ENCODE measurements at places on chromosomes 12 and 14.

DNA sequence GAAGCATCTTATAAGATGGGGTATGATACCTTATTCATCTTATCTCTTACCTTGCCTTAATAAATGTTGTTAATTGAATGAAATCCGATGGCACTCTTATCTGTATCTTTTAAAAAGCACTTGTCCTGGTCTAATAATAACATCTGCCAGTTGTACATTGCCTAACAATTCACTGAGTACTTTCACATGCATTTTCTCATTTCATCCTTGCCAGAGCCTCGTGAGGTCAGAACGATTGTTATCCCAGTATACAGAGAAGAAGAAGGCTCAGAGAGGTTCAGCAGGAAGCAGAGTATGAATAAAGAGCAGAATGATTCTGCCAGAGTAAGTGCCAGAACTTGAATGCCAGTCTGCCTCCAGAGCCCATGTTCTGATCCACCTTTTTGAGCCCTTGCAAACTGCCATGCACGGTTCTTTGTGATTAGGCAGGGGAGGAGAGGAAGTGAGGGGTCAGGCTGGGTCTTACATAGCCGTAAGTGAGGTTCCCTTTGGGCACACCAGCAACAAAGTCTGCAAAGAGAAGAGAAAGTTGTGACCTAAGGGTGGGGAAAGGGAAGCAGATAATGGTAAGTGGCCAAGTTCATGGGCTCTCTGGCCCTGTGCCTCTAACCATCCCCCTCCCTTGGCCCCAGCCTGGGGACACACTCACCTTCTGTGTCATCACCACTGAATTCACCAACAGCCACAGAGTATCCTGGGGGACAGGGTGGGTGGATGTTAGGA lies 11.7 kb downstream of the ITGA5 start:
- no peak for DNase-seq

DNA sequence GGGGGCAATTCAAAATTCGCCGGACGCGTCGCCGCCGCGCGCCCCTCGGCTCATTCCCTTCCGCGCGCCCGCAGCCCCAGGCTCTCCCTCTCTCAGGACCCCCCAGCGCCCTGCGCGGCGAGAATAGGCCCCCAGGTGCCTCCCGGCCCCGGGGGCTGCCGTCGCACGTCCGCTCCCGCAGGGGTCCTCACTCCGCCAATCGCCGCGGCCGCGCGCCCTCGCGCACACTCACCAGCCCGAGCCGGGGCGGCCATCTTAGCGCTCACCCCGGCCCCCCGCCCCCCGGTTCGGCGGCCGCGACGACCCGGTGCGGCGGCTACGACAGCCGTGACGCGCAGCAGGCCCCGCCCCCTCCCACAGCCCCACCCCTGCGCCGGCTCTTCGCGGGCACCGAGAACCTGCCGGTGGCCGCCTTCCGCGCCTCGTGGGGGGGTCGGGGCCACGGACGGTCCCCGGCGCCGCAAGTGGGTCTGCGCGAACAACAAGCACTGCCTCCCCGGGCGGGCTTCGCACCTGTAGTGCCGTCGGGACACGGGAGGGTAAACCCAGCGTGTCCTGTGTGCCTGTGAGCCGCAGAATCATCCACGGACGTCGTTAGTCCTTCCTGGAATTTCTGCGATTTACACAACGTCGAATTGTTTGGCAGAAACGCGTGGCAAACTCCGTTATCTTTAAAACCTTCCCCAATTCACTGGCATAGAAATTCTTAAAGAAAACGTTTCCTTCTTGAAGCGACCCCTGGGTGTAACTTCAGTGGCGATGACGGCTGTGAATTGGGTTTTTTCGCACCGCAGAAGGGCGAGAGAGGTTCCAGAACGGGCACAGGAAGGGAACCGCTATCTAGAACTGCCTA lies 2.5 kb downstream of the USP44 start:
- peak; percentile 57 for DNase-seq

DNA sequence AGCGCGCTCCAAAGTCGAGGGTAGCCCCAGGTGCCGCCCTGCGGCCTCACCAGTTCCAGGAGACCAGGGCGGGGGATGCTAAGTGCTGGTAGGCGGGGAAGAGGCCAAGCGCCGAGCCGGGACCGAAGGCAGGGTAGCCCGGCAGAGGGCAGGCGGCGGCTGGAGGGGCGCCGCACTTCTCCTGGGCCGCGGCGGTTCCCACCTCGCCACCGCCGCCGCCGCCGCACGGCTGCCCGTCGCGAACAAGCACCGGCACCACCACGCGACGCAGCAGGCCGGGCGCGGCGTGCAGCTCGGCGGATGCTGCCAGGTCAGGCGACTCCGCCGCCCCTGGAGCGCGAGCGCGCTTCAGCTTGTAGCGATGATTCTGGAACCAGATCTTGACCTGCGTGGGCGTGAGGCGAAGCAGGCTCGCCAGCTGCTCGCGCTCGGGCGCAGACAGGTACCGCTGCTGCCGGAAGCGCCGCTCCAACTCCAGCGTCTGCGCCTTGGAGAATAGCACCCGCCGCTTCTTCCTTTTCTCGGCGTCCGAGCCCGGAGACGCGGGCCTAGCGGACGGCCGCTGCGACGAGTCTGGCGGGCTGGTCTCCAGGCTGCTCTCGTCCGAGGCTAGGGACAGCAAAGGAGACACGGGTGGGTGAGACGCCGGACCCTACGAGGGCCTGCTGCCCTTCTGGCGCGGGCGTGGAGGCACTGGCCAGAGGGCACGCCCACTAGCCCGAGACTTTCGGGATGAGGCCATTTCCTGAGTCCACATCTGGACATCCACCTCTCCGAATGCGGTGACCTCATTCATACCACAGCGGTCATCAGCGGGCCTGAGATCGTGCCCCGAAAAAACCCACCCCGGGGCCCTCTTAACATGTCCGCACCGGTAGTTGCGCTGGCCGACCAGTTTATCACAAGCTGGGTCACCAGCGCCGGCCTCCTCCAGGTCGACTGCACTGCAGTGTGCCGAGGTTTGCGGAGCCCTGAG lies 1.3 kb downstream of the NKX2-8 start:
- no peak for DNase-seq

GRCh38 chr14:72726444-72726843 lies 167.5 kb downstream of the DPF3 start:
- no peak for DNase-seq

DNA sequence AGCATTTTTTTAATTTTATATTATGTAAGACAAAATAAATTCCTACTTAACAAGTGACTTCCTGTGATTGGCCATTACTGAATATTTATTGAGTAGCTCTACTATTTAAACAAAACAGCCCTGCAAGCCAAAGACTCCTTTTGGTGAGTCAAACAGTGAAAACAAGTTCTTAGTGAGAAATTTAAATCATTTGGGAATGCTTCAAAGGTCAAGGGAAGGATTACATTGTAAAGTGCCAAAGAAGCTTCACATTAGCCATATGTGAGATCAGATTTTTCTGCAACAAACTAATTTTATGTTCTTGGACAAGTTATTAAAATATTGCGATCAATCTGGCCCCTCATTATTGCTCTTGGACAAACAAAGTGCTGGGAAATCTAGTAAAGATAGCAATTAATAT lies 795.4 kb upstream of the MGAT4C start:
- no peak for DNase-seq

DNA sequence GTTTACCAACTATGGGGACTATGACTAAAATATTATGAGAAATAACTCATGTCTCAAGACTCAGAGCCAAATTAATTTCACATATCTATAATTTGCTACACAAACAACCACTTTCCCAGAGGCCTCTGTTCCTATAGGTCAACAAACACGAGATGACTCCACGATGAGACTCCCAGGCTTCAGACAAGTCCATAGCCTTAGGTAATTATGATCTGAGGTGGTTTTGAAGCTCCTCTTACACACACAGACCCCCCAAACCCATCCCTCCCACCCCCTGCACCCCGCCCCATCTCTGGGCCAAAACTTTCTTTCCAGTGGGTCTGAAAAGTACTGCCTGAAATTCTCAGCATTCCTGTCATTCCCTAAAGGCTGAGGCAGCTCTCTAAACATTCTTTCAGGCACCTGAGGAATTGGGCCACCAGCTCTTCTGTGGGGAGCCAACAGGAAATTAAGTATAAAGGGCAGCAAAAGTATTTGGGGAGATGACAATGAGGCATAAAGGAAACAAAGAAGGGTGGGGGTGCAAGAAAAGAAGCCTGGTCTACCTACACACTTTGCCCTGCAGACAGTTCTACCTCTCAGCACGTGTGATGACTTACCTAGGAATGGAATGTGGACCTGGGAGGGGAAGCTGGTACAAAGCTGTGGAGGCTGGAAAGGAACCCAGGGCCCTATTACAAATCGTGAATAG lies 143.6 kb downstream of the PAWR start:
- DNase-seq, result no peak

- DNase-seq, result no peak
Measured at GRCh38 chr14:92122351-92122677, 545 bp downstream of the CPSF2 start.

DNA sequence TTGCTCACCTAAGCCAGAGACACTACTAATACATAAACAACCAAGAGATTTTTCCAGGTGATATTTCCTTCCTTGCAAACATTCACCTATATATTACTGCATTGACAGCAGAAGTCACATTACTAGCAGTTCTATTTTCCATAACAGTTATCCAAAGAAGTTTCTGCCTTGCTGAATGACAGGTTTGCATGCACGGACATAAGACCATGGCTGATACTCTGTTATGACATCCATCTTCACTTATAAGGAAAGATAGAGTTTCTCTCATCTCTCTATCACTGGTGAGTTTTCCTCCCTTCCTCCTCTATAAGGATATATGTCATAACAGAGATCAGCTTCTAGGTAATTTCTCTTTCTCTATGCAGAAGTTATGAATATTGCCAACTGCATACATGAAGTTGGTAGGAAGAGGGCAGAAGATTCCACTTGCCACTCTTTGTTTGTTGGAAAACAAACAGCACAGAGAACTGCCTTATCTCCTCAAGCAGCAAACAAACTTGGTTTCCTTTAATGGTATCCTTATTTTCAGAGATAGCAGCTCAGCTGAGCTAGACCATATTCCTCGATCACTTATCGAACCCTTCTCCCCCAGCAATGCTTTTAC lies 557.0 kb downstream of the VRK1 start:
- DNase-seq, result no peak

GRCh38 chr12:62757048-62757447 lies 177.9 kb downstream of the PPM1H start:
- no peak for DNase-seq

GRCh38 chr12:32603858-32604257 lies 75.2 kb upstream of the DNM1L start:
- DNase-seq, result no peak

DNA sequence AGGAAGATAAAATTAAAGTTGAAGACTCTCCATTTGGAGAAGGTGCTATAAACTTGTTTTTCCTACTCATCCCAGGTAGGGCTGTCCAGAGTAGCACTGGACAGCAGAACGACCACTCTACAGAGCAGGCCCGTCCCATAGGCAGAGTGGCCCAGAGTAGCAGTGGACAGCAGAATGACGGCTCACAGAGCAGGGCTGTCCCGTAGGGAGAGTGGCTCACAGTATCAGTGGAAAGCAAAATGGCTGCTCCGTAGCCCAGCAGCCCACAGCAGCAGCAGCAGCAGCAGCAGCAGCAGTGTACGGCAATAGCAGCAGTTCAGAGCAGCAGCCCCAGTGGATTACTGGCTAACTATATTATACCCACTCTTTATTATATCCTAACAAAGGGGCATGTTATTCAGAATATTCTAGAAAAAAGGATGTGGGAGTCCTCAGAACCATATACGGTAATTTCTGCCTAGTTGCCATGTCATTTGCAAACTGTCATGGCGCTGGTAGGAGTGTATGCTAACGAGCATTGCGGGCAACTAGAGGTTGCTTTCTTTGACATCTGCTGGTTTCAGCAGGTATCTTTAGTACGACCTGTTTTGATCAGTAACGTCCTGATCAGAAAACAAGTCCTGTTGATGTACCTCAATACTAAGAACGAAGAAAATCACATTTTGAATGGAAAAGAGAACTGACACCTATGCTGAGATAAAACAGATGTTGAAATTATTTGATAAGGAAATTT lies 567.3 kb downstream of the SLC16A7 start:
- no peak for DNase-seq

- DNase-seq, result no peak
Measured at GRCh38 chr12:88360343-88360742, 218.2 kb downstream of the TMTC3 start.

DNA sequence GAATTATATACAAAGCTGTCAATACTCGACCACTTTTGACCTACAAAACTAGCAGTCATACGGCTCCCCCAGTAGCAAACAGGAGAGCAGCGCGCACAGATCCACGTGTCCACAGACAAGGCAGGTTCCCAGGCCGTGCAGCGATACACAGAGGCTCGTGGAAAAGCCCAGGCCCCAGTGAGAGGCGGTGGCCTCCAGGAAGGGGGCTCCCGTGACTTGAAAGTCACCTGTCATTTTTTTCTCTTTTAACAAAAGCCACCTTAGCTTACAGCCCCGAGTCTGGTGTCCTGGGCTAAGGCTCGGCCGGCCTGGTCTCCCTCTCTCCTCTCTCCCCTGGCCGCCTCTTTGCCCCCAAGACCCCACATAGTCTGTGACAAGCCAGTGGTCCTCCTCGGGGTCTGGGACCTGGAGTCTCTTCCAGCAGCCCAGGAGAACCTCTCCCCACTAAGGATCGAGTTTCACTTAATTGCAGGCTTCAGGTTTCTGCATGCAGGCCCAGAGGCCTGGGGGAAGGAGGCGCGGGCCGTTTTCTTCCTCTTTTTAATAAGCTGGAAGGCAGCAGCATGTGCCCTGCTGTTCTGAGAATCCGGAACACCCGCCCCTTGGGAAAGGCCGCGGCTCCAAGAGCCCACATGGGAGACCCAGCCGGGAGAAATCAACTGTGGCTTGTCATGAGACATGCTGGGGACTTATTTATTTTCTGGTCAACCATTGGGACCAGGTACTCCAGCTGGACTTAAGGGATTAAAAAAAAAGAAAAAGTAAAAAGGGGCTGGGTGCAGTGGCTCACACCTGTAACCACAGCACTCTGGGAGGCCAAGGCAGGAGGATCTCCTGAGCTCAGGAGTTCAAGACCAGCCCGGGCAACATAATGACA lies 15.9 kb downstream of the NCOR2 start:
- DNase-seq, result no peak

GRCh38 chr14:61478971-61479473 lies 157.6 kb downstream of the PRKCH start:
- DNase-seq, result no peak

DNA sequence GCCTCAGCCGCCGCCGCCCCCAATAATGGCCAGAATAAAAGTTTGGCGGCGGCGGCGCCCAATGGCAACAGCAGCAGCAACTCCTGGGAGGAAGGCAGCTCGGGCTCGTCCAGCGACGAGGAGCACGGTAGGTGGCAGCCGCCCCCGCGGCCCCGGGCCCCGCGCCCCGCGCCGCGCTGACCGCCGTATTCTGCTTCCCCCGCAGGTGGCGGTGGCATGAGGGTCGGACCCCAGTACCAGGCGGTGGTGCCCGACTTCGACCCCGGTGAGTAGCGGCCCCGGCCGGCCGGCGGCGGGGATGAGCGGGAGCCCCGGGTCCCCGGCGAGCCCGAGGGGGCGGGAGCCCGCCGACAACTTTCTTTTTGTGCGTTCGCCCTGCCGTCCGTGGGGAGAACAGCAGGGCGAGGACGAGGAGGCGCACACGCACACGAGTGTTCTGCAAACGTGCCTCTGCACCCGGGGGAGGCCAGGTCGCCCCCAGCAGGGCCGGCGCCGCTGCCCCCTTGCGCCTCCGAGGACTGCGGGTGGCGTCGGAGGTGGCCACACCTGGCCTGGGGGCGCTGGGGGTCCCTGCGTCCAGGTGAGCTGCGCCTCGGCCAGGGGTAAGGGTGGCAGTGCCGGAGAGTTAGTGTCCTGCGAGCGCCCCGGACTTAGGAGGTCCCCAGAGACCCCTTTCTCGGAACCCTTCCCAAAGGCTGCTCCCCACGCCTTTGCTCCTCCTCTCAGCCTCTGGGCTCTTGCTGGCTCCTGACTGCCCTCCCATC lies 794 bp downstream of the RCOR1 start:
- peak; percentile 65 for DNase-seq
